ENCODE measurements at places on chromosomes 16 and 17. TPM values are rescaled to one million over a fixed set of nuclear protein-coding genes. Genes with fewer than 3 reads are reported as not detected.
A peak's percentile ranks its signal among the peaks of the same experiment; 100 is the strongest.

GRCh38 chr17:48541577-48542113, 3.3 kb downstream of the HOXB2 start:
- H3K27ac ChIP-seq = no peak overlapping the region
- H3K4me3 ChIP-seq = peak overlapping the region; percentile 29
- H3K27me3 ChIP-seq = peaks cover 69% of the 10 kb centered on the region
- no peak for DNase-seq
- no peaks in the 10 kb centered on the region for H3K36me3 ChIP-seq
- H3K4me1 ChIP-seq = peaks cover 11% of the 10 kb centered on the region

DNA sequence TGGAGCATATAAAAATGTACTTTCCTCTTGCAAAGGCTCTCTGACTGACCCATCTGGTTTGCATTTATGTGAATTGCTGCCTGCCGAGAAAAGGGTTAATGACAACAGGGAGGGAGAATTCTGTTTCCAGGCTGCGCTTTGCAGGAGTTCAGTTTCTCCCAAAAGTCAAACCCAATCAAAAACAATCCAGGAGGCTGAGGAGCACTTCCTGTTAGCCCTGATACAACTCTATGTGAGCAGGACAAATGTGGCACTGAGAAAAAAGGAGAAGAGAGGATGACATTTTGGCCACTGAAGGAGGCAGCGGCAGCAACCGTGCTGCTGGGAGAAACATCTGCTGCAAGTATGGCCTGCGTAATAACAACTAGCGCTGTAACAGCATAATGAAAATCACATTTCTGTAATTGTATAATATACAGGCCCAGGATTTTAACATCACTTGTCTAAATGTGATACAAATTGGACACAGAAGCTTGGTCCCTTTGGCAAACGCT, 26.8 kb upstream of the ELAC2 start:
- H3K27ac ChIP-seq = no peak overlapping the region
- DNase-seq = no peak
- H3K4me3 ChIP-seq = no peak overlapping the region
- peaks cover 3% of the 10 kb centered on the region for H3K4me1 ChIP-seq

DNA sequence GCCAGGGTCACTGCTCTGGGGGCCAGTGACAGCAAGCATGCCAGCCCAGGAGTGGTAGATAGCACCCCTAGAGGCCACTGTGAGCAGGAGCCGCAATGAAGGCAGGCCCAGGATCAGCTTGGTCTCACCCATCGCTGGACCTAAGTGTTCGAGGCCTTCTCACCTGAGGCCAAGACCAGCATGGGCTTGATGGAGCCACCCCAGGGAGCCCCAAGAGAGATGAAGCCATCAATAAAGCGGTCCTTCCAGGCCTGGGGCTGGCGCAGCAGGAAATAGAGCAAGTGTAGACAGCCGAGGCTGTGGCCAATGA, 1.8 kb downstream of the LCAT start:
- H3K4me1 ChIP-seq = peaks cover 6% of the 10 kb centered on the region
- no peak overlapping the region for H3K4me3 ChIP-seq
- no peak for DNase-seq

DNA sequence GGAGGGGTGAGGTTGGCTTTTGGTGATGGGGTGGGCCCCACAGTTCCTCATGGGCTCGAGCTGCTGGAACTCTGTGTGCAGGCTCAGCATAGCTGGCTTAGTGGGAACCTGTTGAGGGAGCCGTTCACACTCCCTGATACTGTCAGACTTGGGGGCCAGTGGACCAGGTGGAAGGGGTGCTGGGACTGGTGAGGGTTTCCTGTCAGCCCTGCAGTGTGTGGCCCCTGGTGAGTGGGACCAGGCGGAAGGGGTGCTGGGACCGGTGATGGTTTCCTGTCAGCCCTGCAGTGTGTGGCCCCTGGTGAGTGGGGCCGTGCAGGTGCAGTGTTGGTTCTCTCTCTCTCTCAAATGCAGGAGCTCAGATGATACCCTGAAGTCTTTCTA, 45.1 kb upstream of the ZNF750 start:
- no peak for DNase-seq
- H3K4me3 ChIP-seq = no peak overlapping the region
- peaks cover 4% of the 10 kb centered on the region for H3K36me3 ChIP-seq

The CCDC182 gene
- not detected for total RNA-seq

- H3K27ac ChIP-seq = peak overlapping the region; percentile 50
- no peak overlapping the region for H3K4me3 ChIP-seq
- no peak for DNase-seq
- no peaks in the 10 kb centered on the region for H3K36me3 ChIP-seq
Observed at GRCh38 chr17:37506678-37507077, 17.0 kb downstream of the DUSP14 start.

DNA sequence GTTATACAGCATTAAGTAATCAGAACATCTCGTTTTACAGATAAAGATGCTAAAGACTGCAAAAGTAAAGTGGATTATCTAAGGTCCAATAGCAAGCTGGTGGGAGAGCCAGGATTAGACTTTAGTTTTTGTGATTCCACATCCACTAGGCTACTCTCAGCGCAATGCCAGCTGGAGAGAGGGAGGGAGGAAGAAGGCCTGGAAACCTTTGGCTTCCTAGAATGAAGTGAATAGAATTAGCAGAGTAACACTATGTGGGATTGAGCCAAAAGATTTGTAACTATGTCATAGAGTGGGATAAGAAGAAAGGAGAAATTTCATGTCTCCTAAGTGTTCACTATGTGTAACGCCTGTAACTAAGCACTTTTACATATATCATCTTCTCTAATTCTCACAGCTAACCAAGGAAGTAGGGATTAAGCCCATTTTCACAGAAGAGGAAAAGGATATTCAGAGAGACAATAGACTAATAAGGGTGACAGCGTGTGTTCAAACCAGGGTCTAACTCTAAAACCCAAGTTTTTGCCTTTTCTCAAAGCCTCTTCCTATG, 25.4 kb upstream of the NSRP1 start:
- no peaks in the 10 kb centered on the region for H3K36me3 ChIP-seq
- H3K27me3 ChIP-seq = peaks cover 2% of the 10 kb centered on the region
- H3K27ac ChIP-seq = peak overlapping the region; percentile 61
- DNase-seq = no peak
- H3K4me1 ChIP-seq = peaks cover 21% of the 10 kb centered on the region

DNA sequence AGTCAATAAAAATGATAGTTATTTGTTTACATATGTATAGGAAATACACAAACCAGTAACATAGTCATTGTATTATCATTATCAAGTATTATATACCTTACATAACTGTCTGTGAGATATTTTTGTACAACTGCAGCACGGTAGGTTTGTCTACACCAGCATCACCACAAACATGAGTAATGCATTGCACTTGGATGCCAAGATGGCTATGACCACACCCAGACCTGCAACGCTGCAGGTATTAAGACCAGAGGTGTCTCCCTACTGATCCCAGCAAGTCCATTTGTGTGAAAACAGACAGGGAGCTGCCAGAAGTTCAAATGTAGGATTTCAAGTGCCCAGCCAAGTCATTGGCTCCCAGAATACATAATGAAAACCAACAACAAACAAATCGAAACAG, 34.2 kb upstream of the NOS2 start:
- H3K4me1 ChIP-seq = no peaks in the 10 kb centered on the region
- H3K27ac ChIP-seq = no peak overlapping the region
- no peaks in the 10 kb centered on the region for H3K36me3 ChIP-seq
- peaks cover 19% of the 10 kb centered on the region for H3K27me3 ChIP-seq

GRCh38 chr16:50767197-50767596, 25.3 kb downstream of the CYLD start:
- H3K4me3 ChIP-seq = no peak overlapping the region
- DNase-seq = no peak
- H3K36me3 ChIP-seq = peaks cover 48% of the 10 kb centered on the region
- H3K4me1 ChIP-seq = peaks cover 9% of the 10 kb centered on the region

DNA sequence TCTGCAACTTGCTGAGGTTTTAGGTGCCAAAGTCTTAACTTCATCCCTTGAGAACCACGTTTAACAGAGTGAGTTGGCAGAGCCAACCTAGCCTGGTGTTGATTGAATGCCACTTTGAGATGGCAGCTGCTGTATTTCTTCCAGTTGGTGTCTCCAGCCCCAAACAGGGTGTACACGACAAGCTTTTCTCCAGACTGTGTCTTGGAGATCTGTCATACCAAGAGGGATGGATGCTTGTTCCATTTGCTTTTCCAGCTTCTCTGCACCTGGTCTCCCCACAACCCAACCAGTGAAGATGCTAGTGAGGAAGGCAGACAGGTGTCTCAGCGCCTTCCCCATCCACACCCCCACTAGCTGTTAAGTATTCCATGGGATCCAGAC, 141.1 kb upstream of the HS3ST2 start:
- no peaks in the 10 kb centered on the region for H3K36me3 ChIP-seq
- no peak overlapping the region for H3K27ac ChIP-seq
- no peak overlapping the region for H3K4me3 ChIP-seq
- no peaks in the 10 kb centered on the region for H3K27me3 ChIP-seq
- peak; percentile 79 for DNase-seq
- no peaks in the 10 kb centered on the region for H3K4me1 ChIP-seq

The TBX21 gene
- total RNA-seq = not detected

The ANKRD40CL gene
- total RNA-seq = not detected

DNA sequence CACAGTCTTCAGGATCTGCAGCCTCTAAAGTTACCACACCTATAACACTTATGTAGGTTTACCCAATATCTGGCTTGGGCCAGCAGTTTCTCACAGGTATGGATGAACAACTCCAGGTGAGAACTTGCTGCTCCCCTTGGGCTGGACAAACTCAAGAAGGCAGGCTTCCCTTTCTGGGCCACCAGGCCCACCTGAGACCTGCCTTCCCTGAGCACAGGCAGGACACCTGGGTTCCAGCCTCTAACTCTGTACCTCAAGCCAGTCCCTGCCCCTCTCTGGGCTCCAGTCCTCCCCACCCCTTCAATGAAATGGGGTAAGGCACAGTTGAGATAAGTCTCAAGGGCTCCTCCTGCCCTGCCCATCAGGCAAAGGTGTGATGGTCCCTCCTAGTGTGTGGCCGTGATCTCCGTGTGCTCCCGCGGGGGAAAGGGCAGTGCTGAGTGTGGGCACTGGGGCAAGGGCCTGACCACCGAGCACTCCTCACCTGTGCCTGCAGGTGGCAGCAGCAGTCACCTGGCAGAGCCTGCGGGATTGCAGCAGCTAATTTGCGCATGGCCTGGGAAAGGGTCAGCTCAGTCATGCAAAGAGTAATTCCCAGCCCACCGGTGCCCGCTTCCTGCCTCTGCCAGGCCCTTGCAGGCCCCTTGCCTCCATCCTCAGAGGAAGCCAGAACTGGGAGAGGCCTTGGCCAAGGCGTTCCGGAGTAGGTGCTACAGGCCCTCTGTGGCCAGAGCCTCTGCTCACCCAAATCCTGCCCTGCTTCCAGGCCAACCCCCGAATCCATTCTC, 28.2 kb upstream of the ADGRG1 start:
- no peak overlapping the region for H3K27ac ChIP-seq
- H3K36me3 ChIP-seq = peaks cover 2% of the 10 kb centered on the region
- H3K27me3 ChIP-seq = peaks cover 46% of the 10 kb centered on the region
- no peaks in the 10 kb centered on the region for H3K4me1 ChIP-seq
- peak; percentile 82 for DNase-seq
- no peak overlapping the region for H3K4me3 ChIP-seq

DNA sequence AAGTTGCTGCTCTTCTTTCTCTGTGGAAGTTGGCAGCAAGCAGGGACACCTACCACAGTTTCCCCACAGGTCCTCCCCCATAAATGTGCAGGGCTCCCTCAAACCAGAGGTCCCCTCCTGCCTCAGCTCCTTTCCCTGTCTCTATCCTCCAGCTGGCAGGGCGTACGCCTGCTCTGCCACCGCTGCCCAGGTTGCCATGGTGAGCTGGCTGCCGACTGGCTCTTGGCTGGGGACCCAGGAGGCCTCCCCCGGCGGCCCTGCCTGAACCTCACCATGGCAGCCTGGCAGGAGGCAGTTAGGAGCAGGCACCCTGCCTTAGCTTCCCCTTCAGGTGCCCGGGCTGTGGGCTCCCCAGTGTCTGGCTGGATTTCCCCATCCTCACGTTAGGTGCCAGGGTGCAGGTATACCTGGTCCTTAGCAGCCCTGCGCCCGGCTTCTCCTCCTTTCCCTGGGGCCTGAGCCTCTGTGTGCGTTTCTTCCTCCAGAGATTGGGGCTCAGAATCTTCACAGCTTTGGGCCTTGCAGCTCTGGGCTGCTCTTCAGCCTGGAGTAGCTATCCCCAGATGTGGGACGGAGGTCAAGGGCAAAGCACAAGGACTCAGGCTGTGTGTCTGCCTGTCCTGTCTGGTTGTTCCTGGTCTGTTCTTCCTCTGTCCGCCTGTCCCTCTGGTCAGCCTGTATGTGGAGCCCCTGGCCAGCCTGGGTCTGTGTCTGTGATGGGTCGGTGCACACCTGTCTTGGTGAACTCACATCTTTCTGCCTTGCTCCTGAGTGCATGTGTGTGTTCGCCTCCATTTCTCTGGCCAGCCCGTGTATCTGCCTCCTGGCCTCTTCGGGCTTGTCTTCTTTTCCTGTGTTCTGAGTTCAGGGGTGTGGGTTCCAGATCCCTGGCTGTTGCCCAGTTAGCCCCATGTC, 15.7 kb downstream of the GJD3 start:
- peaks cover 29% of the 10 kb centered on the region for H3K36me3 ChIP-seq
- no peak overlapping the region for H3K4me3 ChIP-seq
- H3K27ac ChIP-seq = peak overlapping the region; percentile 16

GRCh38 chr16:1154887-1155331, 2.0 kb downstream of the CACNA1H start:
- no peak overlapping the region for H3K27ac ChIP-seq
- peak overlapping the region; percentile 65 for H3K4me3 ChIP-seq
- DNase-seq = no peak
- H3K4me1 ChIP-seq = peaks cover 19% of the 10 kb centered on the region

- H3K4me3 ChIP-seq = no peak overlapping the region
- H3K4me1 ChIP-seq = peaks cover 32% of the 10 kb centered on the region
- DNase-seq = no peak
- peaks cover 15% of the 10 kb centered on the region for H3K36me3 ChIP-seq
- no peaks in the 10 kb centered on the region for H3K27me3 ChIP-seq
Observed at GRCh38 chr16:75025761-75026160, 26.9 kb downstream of the ZNRF1 start.

Measured in osteocyte (in vitro differentiated cells).